ENCODE measurements at places on chromosomes 2 and 18. TPM values are rescaled to one million over a fixed set of nuclear protein-coding genes. Genes with fewer than 3 reads are reported as not detected.

DNA sequence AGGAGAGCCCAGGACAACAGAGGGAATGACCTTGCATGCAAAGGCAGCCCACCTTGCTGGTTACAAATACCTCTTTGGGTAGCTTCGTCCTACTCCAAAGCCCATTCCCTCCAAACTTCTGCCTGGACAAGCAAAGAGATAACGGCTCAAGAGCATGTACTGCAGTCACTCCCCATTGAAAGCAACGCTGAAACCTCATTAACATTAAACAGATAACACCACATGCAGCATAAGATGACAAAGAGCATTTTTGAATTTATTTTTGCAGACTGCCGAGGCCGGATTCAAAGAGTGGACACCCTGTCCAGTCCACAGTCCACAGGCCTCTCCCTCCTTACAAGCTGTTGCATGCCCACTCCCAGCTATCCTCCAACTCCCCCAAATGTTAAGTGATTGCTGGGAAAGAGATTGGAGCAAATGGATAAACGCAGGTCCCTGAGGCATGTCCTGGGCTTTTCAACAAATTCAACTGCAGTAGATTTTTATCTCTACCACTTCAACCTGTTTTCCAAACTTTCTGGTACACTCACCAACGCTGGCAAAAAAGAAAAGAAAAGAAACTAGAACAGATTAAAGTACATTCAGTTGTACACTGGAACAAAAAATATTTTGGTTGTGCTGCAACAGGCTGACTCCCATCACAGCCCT lies 40.1 kb downstream of the MREG start:
- DNase-seq, result no peak

GRCh38 chr2:96687711-96688640 lies 45.4 kb downstream of the FER1L5 start:
- no peak for DNase-seq

DNA sequence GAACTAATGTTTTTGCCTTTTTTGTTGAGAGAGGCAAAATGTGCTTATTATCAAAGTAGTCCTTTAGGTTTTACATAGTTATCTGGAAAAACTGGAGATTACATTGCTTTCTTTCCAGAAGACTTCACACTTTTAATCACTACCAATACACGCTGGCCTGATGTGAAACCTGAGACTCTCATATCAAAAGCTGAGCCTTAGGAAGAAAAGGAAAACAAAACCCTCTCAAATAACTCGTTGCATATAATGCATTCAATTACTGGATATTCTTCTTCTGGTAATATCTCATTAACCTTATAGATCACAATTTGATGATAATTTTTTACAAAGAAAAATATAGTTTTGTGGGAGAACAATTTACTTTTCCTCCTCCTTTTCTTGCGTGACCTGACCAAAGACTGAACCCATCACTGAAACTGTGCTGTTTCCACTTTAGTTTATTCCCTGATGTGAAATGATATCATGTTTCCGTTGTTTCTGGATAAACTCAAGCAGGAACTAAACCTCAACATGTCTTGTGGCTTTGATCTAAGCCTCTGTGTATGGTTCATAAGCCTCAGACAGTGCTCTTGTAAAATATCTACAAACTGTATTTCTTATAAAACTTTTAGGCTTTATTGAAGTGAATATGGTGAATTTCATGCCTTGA lies 332.4 kb downstream of the GULP1 start:
- DNase-seq, result no peak

- no peak for DNase-seq
These were observed 196.6 kb downstream of the SH3RF3 start for GRCh38 chr2:109325570-109325969.

GRCh38 chr2:37153224-37153623 lies 3.6 kb downstream of the EIF2AK2 start:
- DNase-seq, result no peak

DNA sequence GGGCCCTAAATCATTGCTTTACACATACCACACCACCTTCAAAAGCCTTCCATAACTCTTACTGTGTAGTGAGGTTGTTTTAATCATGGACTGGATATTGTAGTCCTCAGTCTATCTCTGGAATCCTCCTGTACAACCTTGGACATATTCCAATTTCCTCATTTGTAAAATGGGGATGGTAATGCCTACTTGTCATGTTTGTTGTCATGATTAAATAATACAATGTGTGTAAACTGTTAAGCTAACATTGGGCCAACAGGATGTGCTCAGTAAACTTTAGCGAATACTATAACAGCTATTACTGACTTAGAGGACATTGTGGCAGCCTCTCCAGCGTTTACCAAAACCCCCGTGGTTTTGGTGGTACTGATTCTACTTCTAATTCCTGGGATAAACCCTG lies 74.7 kb upstream of the PTPRM start:
- no peak for DNase-seq

- DNase-seq, result no peak
These were observed 3.2 kb downstream of the UBE2E3 start for GRCh38 chr2:180983468-180984242.

- no peak for DNase-seq
These were observed 605.2 kb upstream of the CELF4 start for GRCh38 chr18:38170845-38171244.

DNA sequence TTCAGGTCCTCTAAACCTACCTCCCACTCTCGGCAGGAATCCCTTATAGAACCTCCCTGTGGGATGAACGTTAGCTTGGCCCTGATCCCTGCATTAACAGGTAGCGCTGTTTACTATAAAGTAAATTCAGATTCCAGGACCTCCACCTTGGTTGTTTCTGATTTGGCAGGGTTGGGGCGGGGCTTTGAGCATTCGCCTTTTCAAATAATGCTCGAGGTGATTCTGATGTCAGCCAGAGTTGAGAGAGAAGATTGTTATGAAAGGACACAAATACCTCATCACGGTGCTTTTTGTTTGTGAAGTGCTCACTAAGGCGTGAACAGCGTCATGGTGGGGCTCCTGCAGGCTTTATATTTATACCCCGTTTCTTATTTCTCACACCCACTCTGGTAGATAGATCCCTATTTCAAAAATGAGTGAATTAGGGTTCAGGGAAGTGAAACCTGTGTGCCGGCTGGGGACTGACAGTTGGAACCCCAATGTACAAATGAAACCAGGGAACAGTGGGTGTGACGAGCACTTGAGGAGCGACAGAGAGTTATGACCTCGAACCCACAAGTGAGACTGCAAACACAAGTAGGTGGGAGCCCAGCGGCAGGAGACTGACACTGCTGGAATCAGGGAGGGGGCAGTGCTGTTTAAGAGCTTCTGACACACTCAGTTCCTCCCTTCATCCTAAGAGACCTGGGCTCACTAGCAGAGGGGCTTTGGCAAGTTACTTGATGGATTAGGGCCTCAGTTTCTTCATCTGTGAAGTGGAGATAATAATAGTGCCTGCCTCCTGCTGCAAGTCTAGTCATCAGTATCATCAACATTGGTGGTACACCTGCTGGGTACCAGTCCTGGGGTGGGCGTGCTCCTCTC lies 14.2 kb upstream of the CXCR4 start:
- DNase-seq, result no peak

DNA sequence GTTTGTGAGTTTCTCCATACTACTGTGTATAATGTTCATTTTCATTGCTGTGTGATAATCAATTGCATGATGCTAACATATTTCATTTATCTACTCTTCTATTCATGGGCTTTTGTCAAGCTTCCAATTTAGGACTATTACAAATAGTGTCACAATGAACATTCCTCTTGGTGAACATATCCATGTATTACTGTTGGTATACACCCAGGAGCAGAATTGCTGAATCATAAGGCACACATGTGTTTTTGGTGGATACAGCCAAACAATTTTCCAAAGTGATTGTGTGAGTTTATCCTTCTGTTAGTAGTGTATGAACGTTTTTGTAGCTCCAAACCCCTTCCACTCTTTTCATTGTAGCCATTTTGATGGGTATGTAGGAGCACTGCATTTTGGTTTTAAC lies 101.6 kb upstream of the COPS8 start:
- no peak for DNase-seq

DNA sequence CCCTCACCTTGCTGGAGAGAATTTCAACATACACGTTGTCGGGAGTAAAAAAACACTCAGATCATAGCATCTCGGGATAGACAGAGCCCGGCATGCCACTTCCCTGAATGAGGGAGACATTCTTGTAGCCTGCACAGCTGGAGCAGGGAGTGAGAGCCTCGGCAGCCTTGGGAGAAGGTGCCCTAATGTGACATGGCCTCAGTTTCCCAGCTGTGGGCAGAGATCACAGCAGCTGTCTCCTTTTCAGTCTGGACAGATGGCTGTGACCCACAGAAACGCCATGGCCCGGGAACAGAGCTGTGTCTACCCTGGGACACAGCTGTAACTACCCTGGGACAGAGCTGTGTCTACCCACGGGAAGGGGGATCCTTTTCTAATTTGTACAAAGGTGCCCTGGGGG lies 55.9 kb downstream of the HS1BP3 start:
- DNase-seq, result no peak

DNA sequence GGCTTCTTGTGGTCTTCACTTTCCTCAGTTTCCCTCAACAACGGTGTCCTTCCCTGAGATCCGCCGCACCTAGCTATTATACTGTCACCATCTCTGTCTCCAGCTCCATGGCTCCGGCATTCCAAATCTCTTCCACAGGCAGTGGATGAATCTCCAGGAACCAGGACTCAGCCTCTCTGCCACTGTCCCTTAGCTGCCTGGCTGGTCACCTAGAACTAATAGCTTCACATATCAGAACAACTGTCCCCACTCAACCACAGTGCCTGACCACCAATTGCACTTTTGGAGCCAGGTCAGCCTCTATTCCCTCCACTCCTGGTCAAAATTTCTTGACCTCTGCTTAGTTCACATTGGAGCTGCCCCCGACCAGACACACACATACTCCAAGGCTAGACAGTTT lies 38.1 kb upstream of the AFF3 start:
- DNase-seq, result no peak

GRCh38 chr2:72955228-72956049 lies 38.1 kb downstream of the EMX1 start:
- no peak for DNase-seq

DNA sequence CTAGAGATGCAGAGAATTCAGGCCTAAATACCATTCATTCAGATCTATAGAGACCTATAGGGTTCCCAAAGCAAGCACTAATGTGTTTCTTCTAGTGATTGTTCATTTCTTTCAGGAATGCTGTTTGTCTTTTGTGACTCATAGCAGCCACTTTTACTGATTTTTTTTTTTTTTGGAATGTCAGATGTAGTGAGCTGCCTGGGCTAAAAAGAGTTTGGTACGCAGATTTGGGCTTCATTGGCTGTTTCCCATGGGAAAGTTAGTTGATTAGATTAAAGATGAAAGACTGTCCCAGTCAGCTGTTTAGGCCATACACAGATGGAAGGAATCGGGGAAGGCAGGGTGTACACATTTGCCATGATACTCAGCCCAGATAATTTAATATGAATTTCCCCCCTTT lies 87.6 kb downstream of the CDC42EP3 start:
- no peak for DNase-seq

DNA sequence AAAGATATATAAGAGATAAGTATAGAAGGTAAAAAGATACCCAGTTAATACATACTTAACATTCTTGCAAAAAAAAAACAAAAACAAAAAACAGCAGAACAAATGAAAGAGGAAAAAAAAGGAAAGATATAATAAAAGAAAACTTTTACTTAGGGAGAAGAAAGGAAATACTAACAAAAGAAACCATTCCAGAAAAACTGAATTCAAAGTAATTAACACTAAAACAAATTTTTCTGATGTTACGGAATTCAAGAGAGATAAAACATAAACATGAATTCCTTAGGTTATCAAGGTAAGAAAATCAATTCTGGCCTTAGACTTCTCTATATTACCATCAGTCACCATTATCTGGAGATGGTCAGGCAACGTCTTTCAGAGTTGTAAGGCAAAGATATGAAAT lies 261.8 kb downstream of the ZEB2 start:
- DNase-seq, result no peak

The LRRC30 gene
- total RNA-seq, result not detected

The SLC30A3 gene
- total RNA-seq, result not detected

The MARCHF4 gene
- not detected for total RNA-seq
